AG04450 (cell line): ENCODE measurements at places on chromosomes 3 and 15.

- no peak for DNase-seq
Observed at GRCh38 chr15:78737187-78737820, 74.0 kb downstream of the ADAMTS7 start.

DNA sequence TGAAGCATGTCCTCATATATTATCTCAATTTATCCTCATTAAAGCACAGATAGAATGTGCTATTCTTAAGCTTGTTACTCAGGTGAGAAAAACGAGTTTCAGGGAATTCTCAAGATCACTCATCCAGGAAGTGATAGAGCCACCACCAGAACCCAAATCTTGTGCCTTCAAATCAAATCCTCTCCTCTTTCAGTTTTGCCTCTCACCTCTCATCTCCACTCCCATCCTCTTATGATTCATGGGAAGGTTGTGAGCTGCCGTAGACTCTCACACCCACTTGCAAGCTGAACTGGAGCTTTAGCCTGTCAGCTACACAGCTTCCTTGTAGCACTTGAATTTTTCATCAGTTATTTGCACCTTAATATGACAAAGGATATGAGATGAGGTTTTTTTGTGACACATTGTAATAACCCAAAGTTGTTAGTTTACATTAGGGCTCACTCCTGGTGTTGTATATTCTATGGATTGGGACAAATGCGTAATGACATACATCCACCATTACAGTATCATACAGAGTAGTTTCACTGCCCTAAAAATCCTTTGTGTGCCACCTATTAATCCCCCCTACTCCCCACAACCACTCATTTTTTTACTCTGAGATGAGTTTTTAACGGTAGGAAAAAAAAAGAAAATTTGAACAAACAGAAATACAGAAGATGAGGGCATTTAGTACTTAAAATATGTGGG, 25.7 kb downstream of the GPR15 start:
- no peak for DNase-seq

GRCh38 chr3:186035277-186035676, 73.6 kb downstream of the ETV5 start:
- no peak for DNase-seq

GRCh38 chr3:124876401-124876878, 10.7 kb downstream of the ITGB5 start:
- no peak for DNase-seq

GRCh38 chr15:74863239-74864056, 9.7 kb downstream of the SCAMP2 start:
- DNase-seq, result no peak

GRCh38 chr15:50523851-50524251, 22.6 kb downstream of the USP50 start:
- no peak for DNase-seq
